ENCODE measurements at places on chromosomes 6 and 20.

GRCh38 chr6:164048840-164049516 lies 634.5 kb downstream of the QKI start:
- DNase-seq = no peak

DNA sequence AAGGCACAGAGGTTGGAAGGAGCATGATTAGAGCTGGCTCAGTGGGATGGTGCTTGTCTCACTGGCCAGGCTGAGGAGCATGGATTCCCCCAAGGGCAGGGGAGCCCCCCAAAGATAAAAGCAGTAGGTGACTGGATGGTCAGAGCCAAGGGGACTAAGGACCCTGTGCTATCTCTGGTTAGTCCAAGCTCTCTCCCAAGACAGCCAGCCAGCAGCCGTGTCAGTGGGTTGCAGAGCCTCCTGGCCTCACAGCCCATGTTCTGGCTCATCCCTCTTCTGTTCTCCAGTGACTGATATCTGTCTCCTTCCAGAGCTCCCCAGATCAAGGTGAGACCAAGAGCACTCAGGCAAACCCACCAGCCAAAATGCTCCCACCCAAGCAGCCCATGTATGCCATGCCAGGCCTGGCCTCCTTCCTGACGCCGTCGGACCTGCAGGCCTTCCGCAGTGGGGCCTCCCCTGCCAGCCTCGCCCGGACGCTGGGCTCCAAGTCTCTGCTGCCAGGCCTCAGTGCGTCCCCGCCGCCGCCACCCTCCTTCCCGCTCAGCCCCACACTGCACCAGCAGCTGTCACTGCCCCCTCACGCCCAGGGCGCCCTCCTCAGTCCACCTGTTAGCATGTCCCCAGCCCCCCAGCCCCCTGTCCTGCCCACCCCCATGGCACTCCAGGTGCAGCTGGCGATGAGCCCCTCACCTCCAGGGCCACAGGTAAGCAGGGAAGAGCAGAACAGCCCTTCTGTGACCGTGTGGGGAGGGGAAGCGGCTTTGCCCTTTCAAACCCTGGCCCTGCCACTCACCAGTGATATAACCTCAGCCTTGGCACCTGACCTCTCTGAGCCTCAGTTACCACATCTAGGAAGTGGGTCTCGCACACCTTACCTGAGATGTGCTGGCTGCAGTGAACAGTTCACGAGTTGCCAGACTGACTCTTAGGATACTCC lies 121.3 kb downstream of the JPH2 start:
- DNase-seq = no peak

GRCh38 chr6:81838031-81838430 lies 85.5 kb upstream of the TENT5A start:
- DNase-seq = no peak

DNA sequence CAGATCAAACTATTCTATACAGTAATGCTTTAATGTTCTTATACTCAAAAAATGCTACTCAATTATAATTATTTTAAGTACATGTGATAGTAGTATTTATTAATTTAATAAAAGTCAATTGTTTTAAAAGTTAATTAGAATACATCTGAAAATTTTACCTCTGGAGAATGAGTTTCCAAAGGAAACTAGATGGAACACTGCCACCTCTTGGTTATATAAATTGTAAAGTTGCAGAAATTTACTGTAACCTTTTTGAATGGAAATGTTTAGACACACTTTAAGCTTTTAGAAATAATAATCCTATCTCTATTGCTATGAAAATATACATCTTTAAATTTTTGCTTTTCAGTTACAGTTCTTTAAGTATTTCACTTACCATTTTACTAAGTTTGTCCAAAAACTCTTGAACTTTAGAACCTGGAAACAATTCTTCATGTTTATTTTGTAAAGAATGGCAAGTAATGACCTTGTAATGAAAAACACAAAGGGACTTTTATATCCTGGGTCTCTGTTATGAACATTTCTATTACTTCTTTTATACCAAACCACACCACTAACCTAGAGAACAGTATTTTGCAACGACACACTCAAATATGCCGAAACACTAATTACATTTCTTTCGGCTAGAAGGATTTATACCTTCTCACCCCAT lies 10.9 kb upstream of the BMP5 start:
- peak; percentile 10 for DNase-seq

DNA sequence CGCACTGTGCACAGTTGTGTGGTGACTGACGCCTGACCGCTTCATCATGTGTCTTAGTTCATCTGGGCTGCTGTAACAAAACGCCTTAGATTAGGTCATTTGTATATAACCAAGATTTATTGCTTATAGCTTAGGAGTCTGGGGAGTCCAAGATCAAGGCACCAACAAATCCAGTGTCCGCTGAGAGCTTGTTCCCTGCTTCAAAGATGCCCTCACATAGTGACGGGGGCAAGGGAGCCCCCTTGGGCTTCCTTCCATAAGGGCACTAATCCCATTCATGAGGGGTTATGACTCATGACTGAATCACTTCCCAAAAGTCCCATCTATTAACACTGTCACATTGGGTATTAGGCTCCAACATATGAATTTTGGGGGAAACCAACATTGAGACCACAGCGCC lies 34.6 kb downstream of the CYP24A1 start:
- no peak for DNase-seq

- no peak for DNase-seq
These were observed 81.0 kb downstream of the EDN1 start for GRCh38 chr6:12371151-12371550.

DNA sequence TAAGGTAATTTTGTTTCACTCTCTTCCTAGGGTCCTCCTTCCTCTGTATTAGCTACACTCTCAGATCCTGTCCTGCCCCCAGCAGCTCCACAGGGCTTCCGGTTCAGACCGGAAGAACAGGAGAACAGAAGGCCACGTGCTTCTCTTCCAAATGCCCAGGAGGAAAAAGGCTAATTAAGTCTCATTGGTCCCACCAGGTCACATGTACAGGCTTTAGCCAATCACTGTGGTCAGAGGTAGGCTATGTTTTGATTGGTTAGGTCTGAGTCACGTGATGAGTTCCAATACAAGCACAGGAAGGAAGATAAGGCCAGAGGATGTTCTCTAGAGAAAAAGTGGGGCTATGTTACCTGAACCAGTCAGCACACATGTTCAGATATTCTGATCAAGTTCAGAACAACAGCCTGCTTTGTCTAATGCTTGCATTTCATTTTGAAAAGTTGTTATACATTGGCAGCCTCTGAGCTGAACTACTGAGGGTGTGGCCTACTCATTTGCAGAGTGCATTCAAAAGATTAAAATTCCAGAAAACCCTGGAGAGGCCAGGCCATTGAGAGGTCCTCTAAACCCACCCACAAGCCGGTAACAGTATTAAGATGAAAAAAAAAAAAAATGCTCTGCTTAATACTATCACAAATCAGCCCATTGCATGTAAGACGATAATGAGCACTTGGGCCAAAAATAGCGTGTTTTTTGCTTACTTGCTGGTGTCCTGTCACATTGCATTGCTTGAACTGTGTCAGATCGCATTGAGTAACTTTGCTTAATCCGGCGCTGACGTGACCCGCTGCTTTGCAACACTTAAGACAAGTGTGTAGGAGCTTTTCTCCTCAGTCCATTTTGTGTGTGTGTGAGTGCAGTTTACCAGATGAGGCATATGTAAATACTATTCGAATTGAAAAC lies 170.3 kb downstream of the TSHZ2 start:
- no peak for DNase-seq

DNA sequence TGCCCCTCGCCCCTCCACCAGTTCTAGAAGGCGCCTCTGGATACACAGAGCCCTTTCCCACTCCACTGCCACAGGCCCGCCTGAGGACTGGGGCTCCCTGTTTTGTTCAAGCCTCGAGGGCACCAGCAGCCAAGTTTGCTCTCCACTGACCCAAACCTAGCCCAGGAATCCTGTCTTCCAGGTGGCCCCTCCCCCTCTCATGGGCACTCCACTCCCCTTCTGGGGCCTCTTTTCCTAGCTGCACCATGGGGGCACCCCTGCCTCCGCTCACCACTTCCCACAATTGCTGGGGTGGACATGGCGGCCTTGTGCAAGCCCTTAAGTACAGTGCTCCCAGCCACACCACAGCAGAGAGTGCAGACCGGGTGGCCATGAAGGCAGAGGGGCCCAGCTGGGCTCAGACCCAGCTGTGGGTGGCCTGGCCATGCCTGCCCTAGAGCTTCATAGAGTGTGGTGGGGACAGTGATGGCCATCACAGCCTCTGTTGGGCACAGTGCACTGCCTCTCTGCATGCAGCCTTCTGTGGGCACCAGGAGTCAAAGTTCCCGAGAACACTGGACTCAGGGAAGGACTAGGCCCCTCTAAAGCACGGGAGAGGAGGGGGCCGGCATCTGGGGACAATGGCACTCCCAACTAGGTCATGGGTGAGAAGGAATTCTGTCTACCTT lies 1.3 kb downstream of the MYL9 start:
- DNase-seq = no peak

DNA sequence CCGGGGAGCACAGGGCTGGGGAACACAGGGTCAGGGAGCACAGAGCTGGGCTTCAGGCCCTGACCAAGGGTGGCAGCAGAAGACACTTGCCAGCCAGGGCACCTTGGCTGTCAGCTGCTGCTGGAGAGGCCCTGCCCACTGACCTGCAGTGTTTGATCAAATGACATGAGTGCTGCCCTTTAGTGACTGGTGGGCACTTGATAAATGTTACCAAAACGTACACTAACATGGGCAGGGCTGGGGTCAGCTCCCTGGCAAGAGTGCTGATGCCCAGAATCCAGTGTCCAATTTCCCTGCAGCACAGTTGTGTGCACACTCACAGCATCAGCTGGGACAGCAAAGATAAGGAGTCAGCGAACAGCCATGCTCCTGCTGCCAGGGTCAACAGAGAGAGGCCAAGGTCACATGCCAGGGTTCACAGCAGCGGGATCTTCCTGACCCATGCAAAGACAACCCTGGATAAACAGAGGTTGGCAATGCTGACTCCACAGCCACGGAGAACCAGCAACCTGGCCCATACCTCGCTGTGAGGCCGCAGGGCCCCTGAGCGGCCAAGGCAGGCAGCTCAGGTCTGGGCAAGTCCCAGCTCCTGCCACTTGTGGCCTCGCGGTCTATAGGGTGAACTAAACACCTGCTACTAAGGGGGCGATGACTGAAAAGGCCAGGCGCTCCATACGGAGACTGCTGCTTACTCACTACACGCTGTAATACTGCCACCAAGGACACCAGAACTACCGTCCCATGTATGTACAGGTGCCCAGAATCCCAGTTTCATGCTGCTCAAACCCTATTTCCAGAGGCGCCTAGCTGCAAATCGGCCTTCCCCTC lies 46.3 kb downstream of the NINL start:
- DNase-seq = no peak

DNA sequence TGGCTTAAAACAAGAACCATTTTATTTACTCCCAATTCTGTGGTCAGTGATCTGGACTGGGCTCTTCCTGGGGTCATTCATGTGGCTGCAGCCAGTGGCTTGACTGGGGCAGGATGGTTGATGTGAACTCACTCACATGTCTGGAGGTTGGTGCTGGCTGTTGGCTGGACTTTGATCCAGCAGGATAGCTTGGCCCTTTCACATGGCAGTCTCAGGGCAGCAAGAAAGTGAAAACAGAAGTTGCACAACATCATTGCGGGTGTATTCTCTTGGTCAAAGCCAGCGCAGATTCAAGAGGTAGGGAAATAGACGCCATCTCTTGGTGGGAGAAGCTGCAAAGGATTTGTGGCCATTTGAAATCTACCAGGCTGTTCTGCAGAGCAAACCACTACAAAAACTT lies 77.2 kb downstream of the MDGA1 start:
- no peak for DNase-seq

DNA sequence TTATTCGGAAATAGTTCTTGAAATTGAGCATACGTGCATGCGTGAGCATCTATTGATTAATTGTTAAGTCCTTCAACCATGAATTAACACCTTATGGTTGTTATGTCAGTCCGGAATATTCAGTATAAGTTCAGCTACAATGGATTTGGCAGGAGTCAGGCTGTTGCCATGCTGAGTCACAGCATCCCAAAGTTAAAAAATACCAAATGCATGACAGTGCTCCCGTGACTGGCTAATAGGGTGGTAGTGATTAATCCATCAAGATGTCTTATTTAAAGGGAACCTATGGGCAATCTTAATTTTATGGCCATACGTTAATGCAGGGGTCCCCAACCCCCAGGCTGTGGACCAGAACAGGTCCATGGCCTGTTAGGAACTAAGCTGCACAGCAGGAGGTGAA lies 10.5 kb downstream of the RAE1 start:
- DNase-seq = no peak
